ENCODE measurements at places on chromosomes 1 and 21.

DNA sequence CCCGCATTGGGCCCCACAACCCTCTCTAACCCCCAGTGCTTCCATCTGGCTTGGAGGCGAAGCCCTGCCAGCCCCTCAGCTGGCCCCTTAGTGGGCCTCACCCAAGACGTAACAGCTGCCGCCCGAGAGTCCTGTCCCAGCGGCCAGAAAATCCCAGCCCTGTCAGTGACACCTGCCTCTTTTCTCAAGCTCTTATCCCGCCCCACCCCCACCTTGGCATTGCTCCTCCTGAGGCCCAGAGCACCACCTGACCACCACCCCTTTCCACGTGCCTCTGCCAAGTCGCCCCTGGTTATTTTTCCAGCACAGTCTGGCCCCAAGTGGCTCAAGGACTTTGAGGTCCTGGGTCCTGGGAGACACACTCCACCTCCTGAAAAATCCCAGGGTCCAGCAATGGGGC is 5.9 kb upstream of the CTRC start:
- no peak for DNase-seq

DNA sequence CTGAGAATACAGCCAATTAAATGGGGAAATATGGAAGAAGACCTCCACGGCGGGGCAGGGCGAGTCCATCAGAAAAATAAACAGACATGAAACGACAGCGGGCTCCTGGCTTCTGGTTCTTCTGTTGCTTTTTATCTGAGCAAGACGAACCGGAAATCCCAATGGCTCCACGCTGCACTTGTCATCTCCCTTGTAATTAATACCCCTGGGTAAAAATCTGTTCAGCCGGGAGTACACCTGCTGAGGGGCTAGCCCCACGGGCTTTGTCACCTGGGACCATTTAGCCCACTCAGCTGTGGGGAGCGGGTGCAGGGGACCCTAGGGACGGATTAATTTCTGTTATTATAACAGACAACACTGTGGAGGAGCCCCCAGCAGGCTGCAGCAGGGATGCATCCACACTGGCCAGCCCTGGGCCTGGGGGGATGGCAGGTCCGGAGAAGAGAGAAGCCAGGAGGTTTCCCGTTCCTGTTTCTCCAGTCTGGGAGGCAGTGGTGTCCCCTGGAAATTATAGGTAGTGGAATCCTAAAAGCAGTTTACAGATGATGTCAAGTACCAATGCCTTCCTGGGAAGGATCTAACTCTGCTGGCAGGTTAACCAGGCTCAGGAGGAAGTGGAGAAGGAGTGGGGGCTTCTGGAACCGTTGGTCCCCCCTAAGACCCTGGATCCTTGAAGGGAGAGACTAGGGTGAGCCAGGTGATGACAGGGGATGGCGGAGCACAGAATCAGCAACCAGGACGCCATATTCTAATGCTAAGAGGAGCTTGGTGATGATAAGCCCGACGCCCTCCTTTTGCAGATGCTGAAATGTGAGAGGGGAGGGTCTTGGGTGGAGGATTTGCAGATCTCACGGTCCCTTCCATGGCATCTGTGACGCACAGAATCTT is 566.1 kb downstream of the PTPRU start:
- DNase-seq, result no peak

- no peak for DNase-seq
Measured at GRCh38 chr1:236560213-236560771, 36.5 kb downstream of the LGALS8 start.

DNA sequence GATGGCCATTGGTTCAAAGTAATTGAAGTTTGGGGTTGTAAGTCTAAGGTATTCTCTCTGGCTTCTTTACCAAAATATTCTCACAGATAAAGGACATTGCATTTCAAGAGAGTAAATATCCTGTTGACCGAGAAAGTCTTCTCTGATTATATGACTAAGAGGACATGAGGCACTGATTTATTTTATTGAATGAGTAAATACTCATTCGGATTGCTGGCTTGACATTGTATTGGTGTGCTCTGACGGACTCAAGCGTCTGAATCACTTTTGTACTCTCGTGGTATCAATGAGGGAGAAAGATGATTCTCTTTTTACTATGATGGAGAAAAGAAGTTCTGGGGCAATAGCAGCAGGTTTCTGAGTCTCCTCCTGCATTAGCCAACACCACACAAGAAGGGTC is 205.3 kb upstream of the RRP15 start:
- no peak for DNase-seq

DNA sequence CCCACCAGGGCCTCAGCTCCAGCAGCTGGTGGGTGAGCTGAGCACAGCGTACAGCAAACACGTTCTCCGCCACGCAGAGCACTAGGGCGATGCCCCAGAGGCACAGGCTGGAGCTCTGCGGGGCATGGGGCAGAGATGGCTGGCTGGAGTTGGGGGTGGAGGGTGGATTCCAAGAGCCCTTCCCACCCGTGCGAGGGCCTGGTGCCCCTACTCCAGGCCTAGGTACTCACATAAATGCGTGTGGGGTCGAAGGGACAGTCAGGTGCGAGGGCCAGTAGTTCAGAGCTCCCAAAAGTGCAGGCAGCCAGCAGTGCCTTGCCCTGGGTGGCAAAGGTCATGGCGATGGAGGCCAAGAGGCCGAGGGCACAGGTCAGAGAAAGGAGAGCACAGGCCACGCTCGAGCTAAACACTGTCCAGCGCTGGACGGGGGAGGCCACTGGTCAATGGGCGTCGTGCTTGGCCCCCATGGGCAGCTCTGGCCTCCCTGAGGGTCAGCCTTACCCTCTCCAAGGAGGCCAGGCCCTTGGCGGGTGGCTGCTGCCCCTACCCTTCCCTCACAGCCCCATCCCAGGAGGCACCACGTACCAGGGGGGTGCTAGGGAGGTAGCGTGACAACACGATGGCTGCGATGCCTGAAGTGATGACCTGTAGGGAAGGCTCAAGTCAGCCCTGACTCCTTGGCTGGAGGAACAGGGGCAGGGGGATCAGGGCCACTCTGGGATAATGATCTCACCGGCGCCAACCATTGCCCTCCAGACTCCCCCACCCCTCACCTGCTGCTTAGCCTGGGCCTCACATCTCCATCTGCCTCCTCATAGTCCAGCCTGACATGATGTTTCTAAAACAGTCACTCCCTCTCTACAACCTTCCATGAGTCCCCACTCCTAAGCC is 5.6 kb downstream of the TMEM54 start:
- DNase-seq, result no peak

- DNase-seq, result no peak
Measured at GRCh38 chr1:55375617-55376258, 160.6 kb upstream of the USP24 start.

GRCh38 chr1:218401441-218401997 is 56.4 kb downstream of the TGFB2 start:
- DNase-seq, result no peak

DNA sequence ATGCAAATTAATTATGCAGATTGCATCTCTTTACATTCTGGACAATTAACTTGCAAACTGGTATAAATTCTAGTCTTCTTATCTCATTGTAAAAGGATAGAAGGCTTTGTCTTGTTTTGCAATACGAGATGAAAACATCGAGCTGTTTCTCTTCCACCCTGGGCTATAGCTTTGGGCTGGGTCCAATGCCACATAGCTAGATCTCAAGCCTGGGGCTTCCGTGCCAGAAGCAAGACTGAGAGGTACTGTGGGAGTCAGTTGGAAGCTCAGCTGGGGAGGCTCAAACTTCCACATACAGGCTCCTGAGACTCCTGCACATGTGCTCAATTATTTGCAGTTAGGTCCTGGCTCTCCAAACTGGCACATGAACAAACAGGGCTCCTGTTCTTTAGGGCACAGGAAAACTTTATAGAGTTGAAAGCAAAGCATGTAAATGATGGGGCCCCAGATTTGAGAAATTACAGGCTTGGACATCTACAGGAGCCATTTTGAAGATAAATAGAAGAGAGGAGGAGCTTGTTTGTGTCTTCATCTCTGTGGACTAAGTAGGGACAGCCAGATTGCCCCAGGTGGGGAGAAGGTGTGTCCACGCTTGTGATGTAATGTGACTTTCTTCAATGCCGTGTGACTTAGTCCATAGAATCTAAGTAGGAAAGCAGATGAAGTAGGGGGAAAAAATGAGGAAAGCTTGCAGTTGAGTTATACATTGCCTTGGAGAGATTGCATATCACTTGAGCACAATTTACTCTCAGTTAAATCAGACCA is 65.9 kb upstream of the SIPA1L2 start:
- DNase-seq, result no peak
